ENCODE measurements at places on chromosomes 4 and X.
A peak's percentile ranks its signal among the peaks of the same experiment; 100 is the strongest.

GRCh38 chr4:86967798-86968197 is 33.0 kb downstream of the AFF1 start:
- DNase-seq: no peak

GRCh38 chrX:109843963-109844751 is 111.1 kb upstream of the ACSL4 start:
- DNase-seq: no peak

DNA sequence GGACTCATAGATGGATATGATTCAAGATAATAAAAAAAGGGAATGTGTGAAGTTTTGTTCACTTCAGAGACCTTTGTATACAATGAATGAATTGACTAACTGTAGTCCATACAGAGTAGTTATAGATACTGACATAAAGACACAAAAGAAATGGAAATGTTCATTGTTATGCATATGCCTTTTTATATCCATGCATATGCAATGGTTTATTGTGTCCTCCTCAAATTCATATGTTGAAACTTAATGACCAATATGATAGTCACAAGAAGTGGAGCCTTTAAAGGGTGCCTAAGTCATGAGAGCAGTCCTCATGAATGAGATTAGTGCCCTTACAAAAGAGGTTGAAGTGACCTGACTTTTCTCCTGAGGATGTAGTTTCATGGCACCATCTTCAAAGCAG is 467.5 kb upstream of the NDST4 start:
- DNase-seq: no peak

DNA sequence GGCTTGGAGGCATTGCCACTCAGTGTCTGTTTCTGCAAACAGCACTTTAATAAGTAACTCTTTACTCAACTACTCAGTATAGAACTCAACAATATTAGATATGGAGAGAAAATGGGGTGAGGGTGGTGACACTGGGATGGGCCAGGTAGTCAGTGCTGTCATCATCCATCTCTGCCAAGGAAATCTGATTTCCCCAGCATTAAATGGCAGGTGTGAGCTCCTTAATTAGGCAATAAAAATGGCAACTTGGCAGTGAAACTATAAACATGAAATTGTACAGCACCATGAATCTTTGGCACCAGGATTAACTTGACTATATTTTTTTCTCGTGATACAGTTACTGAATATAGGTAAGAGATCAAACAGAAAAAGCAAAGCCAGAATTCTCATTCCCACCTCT is 146.2 kb downstream of the GLRA2 start:
- no peak for DNase-seq

- no peak for DNase-seq
These were observed 20.6 kb downstream of the PIR start for GRCh38 chrX:15472531-15472930.

- no peak for DNase-seq
These were observed 106.2 kb upstream of the MAB21L2 start for GRCh38 chr4:150475763-150476162.

DNA sequence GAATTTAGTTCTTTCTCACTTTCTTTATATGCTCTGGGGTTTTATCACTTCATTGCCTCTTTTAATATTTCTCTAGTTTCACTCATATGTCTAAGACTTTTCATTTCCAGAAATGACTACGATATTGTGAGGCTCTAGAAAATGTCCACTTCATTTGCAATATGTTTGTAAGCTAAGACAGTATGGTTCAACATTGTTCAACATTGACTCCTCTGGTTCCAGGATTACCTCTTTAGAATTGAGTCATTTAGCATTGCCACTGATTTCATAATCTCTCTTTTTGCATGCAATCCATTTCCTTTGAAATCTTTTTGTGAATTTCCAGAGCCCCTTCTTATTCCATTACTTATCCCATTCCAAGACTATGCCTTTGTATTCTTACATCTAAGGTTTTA is 32.3 kb downstream of the BBS12 start:
- no peak for DNase-seq

- no peak for DNase-seq
These were observed 195.9 kb downstream of the OR13H1 start for GRCh38 chrX:131739823-131740222.

DNA sequence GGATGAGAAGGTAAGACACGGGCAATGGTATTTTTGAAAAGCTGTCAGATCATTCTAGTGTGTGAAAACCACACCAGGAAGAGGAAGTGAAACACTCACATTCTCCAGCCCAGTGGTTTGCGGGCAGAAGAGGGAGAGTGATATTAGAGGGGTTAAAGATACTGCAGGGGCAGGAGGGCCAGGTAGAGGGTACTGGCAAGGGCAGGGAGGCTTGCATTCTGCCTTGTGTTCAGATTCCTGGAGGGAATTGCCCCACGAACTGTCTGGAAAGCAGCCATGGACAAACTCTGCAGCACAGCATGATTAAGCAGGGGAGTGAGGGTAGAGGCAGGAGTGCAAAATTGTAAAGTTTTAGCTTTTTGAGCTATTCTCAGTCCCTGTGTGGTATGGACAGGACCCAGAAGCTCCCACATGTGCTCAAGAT is 30.9 kb downstream of the NIPAL1 start:
- DNase-seq: no peak

GRCh38 chr4:75907966-75908365 is 5.7 kb upstream of the PPEF2 start:
- DNase-seq: no peak

- no peak for DNase-seq
These were observed 62.5 kb downstream of the CD40LG start for GRCh38 chrX:136710325-136710951.

DNA sequence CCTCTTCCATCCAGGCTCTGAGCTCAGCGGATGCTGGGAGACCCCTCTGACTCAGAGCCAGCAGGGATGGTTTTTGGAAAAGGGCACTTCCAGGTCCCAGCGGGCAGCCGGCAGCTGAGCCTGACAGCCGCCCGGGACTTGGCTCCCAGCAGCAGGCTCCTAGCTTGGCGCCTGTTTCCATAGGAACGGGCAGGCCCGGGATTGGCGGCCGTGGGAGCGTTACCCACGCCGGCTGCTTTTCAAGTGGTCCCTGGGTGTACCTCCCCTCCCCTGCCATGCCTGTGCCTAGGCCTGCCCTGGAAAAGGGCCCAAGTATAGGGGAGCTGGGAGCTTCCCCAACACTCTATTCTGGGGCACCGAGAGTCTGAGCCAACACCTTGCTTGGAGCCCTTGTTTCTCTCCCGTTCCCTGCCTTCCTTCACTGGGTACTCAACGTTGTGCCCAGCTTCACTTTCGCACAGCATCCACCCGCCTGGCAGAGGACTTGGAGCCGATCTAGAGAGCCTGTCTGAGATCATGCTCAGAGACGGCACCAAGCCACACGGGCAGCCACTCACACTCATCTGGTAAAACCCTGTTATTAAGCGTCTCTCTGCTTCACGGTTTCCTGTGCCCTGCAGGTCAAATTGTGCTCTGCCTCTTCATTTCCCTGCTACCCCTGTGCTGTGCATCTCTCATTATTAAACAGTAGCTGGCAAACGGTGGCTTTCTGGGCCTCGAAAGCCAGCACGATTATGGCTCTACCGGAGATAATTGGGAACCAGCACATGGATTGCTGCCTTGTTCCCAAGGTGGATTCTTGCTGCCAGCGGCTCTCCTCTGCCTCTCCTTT is 521.5 kb downstream of the BCOR start:
- DNase-seq: no peak

GRCh38 chr4:147244786-147245185 is 236.1 kb upstream of the EDNRA start:
- DNase-seq: no peak

- peak; percentile 29 for DNase-seq
These were observed 311.6 kb downstream of the FAM133A start for GRCh38 chrX:93985344-93986307.

DNA sequence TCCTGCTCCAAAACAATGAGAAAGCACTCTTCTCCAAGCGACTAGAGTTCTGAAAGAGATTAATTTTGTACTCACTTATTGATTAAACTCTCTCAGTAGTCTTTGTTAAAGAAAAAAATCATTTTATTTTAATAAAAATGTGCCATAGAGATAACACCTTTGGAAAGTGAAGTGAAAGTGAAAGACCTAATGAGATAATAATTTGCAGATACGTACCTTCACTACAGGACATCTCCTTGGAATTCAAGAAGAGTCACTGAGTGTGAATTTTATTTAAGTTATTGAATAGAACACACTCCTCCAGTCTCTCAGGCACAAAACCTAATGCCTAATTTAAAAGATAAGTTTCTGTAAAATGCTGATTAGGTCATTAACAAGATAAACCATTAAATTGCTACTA is 1070.6 kb upstream of the GRID2 start:
- DNase-seq: no peak

GRCh38 chr4:131459430-131460101 is 1689.5 kb upstream of the PCDH10 start:
- DNase-seq: no peak

- DNase-seq: no peak
These were observed 227.6 kb downstream of the NR3C2 start for GRCh38 chr4:148214529-148215166.

GRCh38 chr4:82469791-82470345 is 39.5 kb downstream of the ENOPH1 start:
- DNase-seq: no peak

Data from D341Med (cell line).